Activated T-cell treated with anti-CD3 and anti-CD28 coated beads, Interleukin-2, amount 50 U/mL, for 4 hours (primary cell): ENCODE measurements at places on chromosomes 7 and 10.

GRCh38 chr10:105950410-105950809 lies 1214.1 kb downstream of the SORCS1 start:
- no peak for DNase-seq

GRCh38 chr7:73991522-73992100 lies 36.4 kb upstream of the ELN start:
- no peak for DNase-seq

GRCh38 chr7:77413861-77414424 lies 2.2 kb downstream of the GSAP start:
- DNase-seq = no peak

DNA sequence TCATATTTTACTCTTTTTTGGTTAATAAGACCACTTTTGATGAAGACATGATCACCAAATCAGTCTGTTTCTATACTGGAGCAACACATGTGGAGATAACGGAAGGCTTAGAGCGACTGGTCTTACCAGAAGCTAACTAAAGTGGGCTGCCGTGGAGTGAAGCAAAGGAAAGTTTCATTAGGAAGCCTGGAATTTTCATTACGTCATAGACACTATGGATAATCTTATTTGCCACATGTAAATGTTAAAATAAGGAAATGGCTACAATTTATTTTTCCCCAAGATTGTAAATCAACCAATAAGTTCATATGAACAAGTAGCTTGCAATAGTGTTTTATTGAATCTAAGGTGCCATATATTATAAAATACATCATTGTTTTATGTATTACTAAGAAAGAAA lies 185.4 kb downstream of the PHTF2 start:
- DNase-seq = no peak

GRCh38 chr7:36945612-36946400 lies 221.5 kb upstream of the AOAH start:
- no peak for DNase-seq
